ENCODE measurements at places on chromosomes 6 and 20. TPM values are rescaled to one million over a fixed set of nuclear protein-coding genes. Genes with fewer than 3 reads are reported as not detected.
A peak's percentile ranks its signal among the peaks of the same experiment; 100 is the strongest.

GRCh38 chr6:96466147-96466863, 55.3 kb upstream of the UFL1 start:
- H3K4me1 ChIP-seq = peaks cover 3% of the 10 kb centered on the region
- no peaks in the 10 kb centered on the region for H3K36me3 ChIP-seq
- no peaks in the 10 kb centered on the region for H3K27me3 ChIP-seq
- no peak overlapping the region for H3K4me3 ChIP-seq
- no peak overlapping the region for H3K27ac ChIP-seq

DNA sequence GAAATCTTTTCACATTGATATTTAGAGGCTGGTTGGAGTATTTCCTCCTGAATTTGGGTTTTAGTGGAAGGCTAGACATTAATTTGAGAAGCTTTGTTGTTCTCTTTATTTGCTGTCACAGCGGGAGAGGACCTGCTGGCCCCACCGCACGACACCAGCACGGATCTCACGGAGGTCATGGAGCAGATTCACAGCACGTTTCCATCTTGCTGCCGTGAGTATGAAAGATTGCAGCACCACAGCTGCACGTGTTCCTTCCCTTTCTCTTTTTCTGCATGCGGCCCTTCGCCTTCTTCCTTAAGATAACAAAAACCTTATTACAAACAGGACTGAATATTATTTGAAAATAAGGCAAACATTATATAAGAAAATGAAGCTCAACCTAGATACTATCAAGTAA, 555.5 kb downstream of the UTRN start:
- peaks cover 84% of the 10 kb centered on the region for H3K36me3 ChIP-seq
- no peak for DNase-seq
- H3K4me1 ChIP-seq = no peaks in the 10 kb centered on the region
- H3K4me3 ChIP-seq = no peak overlapping the region

DNA sequence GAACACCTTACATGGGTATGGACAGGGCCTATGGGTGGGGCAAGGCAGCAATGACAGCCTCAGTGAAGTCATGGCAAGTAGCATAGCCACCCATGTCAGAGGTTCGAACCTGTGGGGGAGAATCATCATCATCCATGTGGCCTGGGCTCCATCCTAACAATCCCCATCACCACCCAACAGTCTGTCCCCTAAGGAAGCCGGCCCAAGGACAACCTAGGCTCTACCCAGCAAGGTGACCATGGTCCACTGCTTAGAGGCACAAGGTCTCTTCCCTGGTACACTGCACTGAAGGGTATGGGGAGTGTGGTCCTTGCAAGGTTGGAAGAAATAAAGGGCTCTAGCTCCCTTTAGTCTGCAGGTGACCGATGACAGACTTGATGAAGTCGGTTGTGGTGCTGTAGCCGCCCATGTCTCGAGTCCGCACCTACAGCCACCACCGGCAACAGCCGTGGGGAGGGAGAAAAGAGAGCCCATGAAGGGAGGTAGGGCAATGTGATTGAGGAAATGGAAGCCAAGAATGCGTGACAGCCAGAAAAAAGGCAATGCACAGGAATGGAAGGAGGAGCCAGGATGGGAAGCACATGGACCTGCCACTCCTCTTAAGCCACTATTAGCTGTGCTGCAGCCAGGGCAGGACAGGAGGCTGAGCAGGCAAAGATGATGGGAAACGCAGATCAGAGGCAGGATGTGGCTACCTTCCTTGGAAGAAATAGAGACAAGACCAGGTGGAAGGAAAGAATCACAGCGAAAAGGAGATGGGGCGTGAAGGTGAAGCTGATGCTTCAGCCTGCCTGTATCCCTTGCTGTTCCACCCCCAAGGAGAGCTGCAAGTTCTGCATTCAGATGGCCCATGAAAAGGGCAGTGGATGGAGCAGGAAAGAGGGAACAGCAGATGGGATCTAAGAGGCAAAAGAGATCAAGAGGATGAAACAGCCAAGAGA, 5.3 kb downstream of the IDH3B start:
- peaks cover 87% of the 10 kb centered on the region for H3K36me3 ChIP-seq
- no peak for DNase-seq
- H3K4me1 ChIP-seq = peaks cover 32% of the 10 kb centered on the region
- no peaks in the 10 kb centered on the region for H3K27me3 ChIP-seq
- no peak overlapping the region for H3K4me3 ChIP-seq
- H3K27ac ChIP-seq = no peak overlapping the region

- H3K4me3 ChIP-seq = no peak overlapping the region
- H3K4me1 ChIP-seq = peaks cover 8% of the 10 kb centered on the region
These were observed 172.1 kb downstream of the CDKAL1 start for GRCh38 chr6:20706238-20706938.

GRCh38 chr6:105988321-105988720, 97.8 kb upstream of the PRDM1 start:
- H3K27ac ChIP-seq = no peak overlapping the region
- H3K36me3 ChIP-seq = no peaks in the 10 kb centered on the region
- no peak overlapping the region for H3K4me3 ChIP-seq
- H3K27me3 ChIP-seq = peaks cover 28% of the 10 kb centered on the region
- peaks cover 33% of the 10 kb centered on the region for H3K4me1 ChIP-seq
- DNase-seq = no peak

- H3K4me1 ChIP-seq = no peaks in the 10 kb centered on the region
- no peak for DNase-seq
- no peak overlapping the region for H3K4me3 ChIP-seq
- no peaks in the 10 kb centered on the region for H3K36me3 ChIP-seq
- no peaks in the 10 kb centered on the region for H3K27me3 ChIP-seq
These were observed 40.6 kb upstream of the SAMD5 start for GRCh38 chr6:147467886-147468285.

DNA sequence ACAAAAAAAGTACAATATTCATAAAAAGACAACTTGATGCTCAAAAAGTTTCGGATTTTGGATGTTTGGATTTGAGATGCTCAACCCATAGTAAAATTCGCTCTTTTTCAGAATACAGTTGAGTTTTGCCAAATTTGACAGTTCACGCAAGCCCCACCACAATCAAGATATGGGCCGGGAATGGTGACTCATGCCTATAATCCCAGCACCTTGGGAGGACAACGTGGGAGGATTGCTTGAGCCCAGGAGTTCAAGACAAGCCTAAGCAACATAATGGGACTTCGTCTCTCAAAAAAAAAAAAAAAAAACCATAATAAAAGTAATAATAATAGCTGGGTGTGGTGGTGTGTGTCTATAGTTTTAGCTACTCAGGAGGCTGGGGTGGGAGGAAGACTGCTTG, 51.3 kb downstream of the PHF20 start:
- H3K4me1 ChIP-seq = peaks cover 14% of the 10 kb centered on the region
- DNase-seq = no peak
- no peak overlapping the region for H3K27ac ChIP-seq
- H3K4me3 ChIP-seq = no peak overlapping the region
- H3K36me3 ChIP-seq = peaks cover 27% of the 10 kb centered on the region

- H3K27me3 ChIP-seq = no peaks in the 10 kb centered on the region
- H3K36me3 ChIP-seq = no peaks in the 10 kb centered on the region
- H3K4me1 ChIP-seq = no peaks in the 10 kb centered on the region
- no peak overlapping the region for H3K4me3 ChIP-seq
- DNase-seq = no peak
These were observed 1325.6 kb downstream of the HACE1 start for GRCh38 chr6:103534095-103534494.

- DNase-seq = no peak
- no peak overlapping the region for H3K4me3 ChIP-seq
- H3K36me3 ChIP-seq = no peaks in the 10 kb centered on the region
These were observed 236.9 kb downstream of the BCAS1 start for GRCh38 chr20:53833333-53834061.

DNA sequence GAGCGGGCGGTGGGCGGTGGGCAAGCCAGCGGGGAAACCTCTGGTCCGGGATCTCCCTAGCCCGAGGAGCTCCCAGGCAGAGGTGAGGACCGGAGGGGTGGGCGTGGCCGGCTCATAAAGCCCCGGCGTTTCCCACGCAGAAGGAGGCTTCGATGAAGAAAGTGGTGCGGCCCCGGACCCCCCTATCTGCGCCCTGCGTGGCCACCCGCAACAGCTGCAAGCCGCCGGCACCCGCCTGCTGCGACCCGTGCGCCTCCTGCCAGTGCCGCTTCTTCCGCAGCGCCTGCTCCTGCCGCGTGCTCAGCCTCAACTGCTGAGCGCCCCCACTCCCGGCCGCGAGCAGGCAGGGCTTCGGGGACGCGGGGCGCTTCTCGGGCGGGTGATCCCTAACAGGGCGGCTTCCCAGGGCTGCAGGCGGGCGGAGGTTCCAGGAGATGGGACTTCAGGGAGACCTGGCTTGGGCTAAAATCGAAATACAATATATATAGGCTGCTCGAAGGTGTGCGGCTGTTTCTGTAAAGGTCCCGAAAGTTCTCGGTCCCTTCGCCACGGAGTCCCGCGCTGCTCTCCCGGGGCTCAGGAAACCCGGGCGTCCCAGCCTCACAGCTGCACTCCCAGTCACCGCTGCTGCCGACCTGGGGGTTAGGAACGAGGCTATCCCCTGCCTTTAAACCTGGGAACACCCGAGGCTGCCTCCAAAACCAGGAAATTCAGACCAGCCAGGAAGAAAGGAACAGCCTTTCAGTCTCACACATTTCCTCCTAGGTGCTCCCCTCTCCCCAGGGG, 27.8 kb downstream of the ASIP start:
- peak overlapping the region; percentile 39 for H3K4me3 ChIP-seq
- peaks cover 11% of the 10 kb centered on the region for H3K4me1 ChIP-seq
- no peaks in the 10 kb centered on the region for H3K36me3 ChIP-seq
- H3K27ac ChIP-seq = no peak overlapping the region
- DNase-seq = peak; percentile 22
- H3K27me3 ChIP-seq = no peaks in the 10 kb centered on the region

DNA sequence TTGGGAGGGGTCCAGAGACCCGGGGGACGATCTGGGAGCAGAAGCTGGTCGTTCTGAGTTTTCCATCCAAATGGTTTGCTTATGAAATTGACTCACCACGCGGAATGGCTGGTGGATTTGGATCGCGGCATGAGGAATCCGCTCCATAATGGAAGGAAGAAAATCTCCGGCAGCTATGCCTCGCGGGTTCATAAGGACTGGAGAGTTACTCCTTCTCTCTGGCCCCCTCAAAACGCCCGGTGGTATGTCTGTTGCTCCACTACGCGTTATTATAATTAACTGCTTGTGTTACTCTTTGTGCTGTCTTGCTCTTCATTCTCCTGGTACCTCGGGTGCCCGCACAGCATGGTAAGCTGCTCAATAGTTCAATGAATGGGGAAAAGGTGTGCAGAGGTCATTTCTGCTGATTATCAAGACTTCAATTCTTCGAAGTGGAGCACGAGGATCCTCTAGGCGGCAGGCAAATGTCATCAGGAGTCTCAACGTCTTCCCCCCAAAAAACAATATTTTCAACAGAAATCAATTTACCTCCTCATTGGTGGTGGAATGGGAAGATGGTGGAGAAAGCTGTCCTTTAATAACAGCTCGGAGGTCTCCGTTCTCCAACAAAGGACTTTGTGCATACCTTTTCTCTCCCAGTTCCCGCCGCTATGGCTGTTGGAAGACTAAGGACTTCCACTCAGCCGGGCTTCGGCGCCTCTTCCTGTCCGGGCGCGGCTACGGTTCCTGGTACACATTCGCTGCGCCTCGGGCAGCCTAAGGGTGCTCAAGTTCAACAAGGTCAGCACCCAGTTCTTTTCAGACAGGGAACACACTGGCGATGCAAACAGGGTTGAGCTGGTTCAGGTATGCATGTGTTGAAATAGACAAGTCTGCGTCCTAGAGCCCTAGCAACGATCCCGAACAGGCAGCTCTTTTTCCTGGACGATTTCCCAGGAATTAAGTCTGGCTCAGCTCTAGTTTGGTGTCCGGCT, 9.2 kb upstream of the PRSS16 start:
- H3K4me1 ChIP-seq = peaks cover 10% of the 10 kb centered on the region
- no peaks in the 10 kb centered on the region for H3K36me3 ChIP-seq
- H3K27ac ChIP-seq = no peak overlapping the region
- no peak for DNase-seq

DNA sequence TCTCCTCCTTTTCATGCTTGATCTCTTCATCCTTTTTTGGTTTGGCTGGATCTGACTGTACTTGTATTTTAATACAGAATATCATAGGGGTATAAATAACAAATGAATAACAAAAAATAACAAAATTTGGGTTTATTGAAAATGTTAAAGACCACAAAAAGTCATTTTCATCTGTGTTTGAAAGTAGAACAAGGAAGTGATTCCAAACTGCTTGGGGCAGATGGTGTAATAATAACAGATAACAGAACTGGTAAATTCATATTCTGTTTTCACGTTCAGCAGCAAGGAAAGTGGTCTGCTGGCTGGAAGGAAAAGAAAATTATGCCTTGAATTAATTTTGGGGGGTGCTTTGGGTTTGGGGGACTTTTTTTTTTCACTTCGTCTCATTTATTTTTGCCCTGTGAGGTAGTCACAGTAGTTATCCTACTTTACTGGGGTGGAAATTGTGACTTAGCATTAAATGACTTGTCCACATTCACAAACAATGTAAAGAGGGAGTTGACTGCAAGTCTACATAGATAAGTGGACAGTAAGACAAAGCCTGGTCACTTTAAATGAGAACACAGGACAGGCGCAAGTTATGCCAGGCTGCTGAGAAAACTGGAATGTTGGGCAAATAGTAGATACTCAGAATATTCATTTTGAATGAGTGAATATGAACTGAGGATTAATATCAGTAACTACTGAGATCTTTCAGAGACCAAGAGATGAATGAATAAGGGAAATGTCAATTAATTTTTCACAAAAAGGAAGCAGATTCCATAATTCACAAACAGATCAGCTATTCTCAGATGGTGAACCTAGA, 193.9 kb upstream of the CITED2 start:
- no peaks in the 10 kb centered on the region for H3K36me3 ChIP-seq
- no peak overlapping the region for H3K4me3 ChIP-seq
- no peak for DNase-seq
- H3K27me3 ChIP-seq = no peaks in the 10 kb centered on the region

DNA sequence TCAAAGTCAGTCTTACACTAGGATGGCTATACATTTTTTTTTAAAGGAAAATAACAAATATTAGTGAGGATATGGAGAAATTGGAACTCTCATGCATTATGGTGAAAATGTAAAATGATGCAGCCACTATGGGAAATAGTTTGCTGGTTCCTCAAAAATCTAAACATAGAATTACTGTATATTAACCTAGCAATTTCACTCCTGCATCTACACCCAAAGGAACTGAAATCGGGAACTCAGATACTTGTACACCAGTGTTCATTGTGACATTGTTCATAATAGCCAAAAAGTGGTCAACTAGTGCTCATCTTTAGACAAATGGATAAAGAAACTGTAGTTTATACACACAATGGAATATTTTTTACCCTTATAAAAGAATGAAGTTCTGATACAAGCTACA, 110.7 kb downstream of the UTRN start:
- H3K27me3 ChIP-seq = no peaks in the 10 kb centered on the region
- H3K36me3 ChIP-seq = peaks cover 15% of the 10 kb centered on the region
- no peak overlapping the region for H3K4me3 ChIP-seq

The DEFB132 gene
- not detected for total RNA-seq

The PRRT1 gene
- total RNA-seq = 2.6 TPM

The ISM1 gene
- 0.87 TPM for total RNA-seq

The KCNK5 gene
- 0.47 TPM for total RNA-seq

The OCSTAMP gene
- total RNA-seq = not detected

The BPI gene
- total RNA-seq = 0.14 TPM

The ROMO1 gene
- 35.8 TPM for total RNA-seq

The CALHM4 gene
- total RNA-seq = not detected
